ENCODE measurements at places on chromosomes 1 and 21.

DNA sequence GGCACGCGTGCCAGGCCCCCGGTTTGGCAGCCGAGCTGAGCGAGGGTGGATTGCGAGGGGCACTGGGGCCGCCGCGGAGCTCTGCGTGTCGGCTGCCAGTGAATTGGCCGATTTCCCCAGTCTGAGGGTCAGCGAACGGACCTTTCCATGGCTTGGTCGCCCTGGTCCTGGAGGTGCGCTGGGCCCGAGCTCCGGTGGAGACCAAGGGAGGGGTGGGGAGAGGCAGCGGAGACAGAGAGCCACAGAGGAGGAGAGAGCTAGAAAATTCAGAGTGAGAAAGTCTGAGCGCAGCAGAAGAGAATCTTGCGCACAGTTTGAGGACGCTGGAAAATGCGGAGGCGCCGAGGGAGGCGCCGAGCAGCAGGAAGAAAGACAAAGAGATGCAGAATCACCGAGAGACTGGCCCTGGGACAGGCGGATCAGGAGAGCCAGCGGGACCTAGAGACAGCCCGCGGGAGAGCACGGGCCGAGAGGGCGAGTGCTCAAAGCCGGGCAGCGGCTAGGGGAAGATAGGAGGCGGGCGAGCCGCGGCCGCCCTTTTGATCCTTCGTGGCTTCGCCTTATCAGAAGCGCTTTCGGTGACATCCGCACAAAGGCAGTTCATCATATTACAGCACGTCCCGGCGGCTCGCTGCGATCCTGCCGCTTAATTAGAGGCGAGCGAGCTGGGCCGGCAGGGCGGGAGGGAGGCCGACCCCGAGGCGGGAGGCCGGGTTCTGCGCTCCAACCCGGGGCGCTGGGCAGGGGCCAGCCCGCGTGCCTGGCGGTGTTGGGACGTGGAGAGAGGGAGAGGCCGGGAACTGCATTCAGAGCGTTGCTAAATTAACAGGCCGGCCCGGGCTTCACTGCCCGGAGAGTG lies 12.7 kb downstream of the PAX7 start:
- H3K27me3 ChIP-seq, result peaks cover 94% of the 10 kb centered on the region
- H3K4me1 ChIP-seq, result peaks cover 18% of the 10 kb centered on the region
- peaks cover 7% of the 10 kb centered on the region for H3K36me3 ChIP-seq
- no peak for DNase-seq

- peaks cover 2% of the 10 kb centered on the region for H3K36me3 ChIP-seq
- no peak for DNase-seq
- no peaks in the 10 kb centered on the region for H3K4me1 ChIP-seq
- no peak overlapping the region for H3K27ac ChIP-seq
- no peaks in the 10 kb centered on the region for H3K27me3 ChIP-seq
- no peak overlapping the region for H3K4me3 ChIP-seq
These were observed 475.7 kb downstream of the USP25 start for GRCh38 chr21:16205527-16205926.

GRCh38 chr1:159030877-159031447 lies 21.3 kb downstream of the IFI16 start:
- peak overlapping the region; percentile 71 for H3K27ac ChIP-seq
- H3K4me1 ChIP-seq, result peaks cover 88% of the 10 kb centered on the region
- no peak for DNase-seq
- H3K36me3 ChIP-seq, result peaks cover 80% of the 10 kb centered on the region

GRCh38 chr1:19164274-19165015 lies 45.6 kb downstream of the UBR4 start:
- H3K4me1 ChIP-seq, result no peaks in the 10 kb centered on the region
- no peak overlapping the region for H3K27ac ChIP-seq
- no peaks in the 10 kb centered on the region for H3K27me3 ChIP-seq
- peaks cover 89% of the 10 kb centered on the region for H3K36me3 ChIP-seq
- DNase-seq, result no peak

- no peaks in the 10 kb centered on the region for H3K27me3 ChIP-seq
- peaks cover 9% of the 10 kb centered on the region for H3K36me3 ChIP-seq
- H3K4me3 ChIP-seq, result no peak overlapping the region
- DNase-seq, result no peak
- no peak overlapping the region for H3K27ac ChIP-seq
- peaks cover 48% of the 10 kb centered on the region for H3K4me1 ChIP-seq
These were observed 81.2 kb downstream of the KCNN3 start for GRCh38 chr1:154788886-154789285.

DNA sequence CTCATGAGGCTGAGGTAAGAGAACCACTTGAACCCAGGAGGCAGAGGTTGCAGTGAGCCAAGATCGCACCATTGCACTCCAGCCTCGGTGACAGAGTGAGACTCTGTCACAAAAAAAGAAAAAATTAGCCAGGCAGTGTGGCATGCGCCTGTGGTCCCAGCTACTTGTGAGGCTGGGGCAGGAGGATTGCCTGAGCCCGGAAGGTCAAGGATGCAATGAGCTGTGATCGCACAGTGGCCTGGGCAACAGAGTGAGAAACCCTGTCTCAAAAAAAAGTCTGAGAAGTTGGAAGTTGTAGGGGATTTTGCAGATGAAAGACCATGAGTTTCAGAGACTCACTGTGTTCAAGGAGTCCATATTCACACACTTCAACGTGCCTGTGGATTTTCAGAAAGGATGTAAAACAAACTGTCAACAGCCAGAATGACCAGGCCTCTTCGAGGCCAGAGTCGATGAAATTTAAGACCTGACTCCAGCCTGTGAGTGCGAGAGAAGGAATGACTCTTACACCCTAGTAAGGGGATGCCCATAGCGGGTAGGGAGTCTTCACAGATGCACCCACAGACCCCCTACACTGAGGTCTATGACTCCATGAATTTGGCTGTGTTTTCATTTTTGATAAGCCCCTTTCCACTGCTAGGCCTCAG lies 2.2 kb downstream of the S100A13 start:
- no peak for DNase-seq
- no peak overlapping the region for H3K4me3 ChIP-seq
- no peaks in the 10 kb centered on the region for H3K4me1 ChIP-seq

DNA sequence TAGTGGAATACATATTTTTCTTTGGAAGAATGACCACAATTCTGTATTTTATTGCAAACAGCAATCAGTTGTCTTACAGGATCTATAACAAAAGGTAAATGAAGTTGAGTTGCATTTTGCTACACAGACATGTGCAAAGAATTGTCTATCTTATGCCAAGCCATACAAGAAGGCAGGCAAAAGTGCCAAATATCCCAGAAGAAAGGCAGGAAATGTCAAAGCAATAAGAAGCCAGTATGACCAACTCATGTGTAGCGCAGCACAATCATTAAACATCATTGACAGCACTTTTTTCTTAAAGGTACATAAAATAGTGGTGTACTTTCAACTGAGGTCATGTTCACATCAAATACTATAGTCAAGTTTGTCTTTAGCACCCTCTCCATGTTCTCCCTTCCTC lies 42.7 kb downstream of the NIBAN1 start:
- H3K27me3 ChIP-seq, result no peaks in the 10 kb centered on the region
- H3K4me1 ChIP-seq, result peaks cover 39% of the 10 kb centered on the region
- peaks cover 9% of the 10 kb centered on the region for H3K36me3 ChIP-seq

- no peaks in the 10 kb centered on the region for H3K4me1 ChIP-seq
- no peak overlapping the region for H3K4me3 ChIP-seq
- DNase-seq, result no peak
- no peaks in the 10 kb centered on the region for H3K36me3 ChIP-seq
These were observed 666.2 kb downstream of the ADGRL2 start for GRCh38 chr1:82466891-82467290.

DNA sequence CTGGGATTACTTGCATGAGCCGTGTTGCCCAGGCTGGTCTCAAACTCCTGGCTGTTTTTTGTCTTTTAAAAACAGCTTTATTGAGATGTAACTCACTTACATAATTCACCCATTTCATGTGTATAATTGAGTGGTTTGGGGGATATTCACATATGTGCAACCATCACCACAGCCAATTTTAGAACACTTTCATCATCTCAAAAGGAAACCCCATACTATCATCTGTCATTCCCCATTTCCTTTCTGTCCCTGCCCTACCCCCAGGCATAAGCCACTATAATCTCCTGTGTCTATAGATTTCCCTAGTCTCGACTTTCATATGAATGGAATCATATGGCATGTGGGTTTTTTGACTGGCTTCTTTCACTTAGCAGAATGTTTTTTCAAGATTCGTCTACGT lies 43.3 kb downstream of the GPR137B start:
- no peak for DNase-seq
- peaks cover 18% of the 10 kb centered on the region for H3K4me1 ChIP-seq
- no peak overlapping the region for H3K4me3 ChIP-seq
- H3K27me3 ChIP-seq, result no peaks in the 10 kb centered on the region
- no peak overlapping the region for H3K27ac ChIP-seq

GRCh38 chr1:41313661-41314131 lies 47.5 kb upstream of the FOXO6 start:
- no peak overlapping the region for H3K27ac ChIP-seq
- DNase-seq, result no peak
- H3K36me3 ChIP-seq, result no peaks in the 10 kb centered on the region
- H3K27me3 ChIP-seq, result no peaks in the 10 kb centered on the region

- no peak overlapping the region for H3K27ac ChIP-seq
- DNase-seq, result no peak
- H3K27me3 ChIP-seq, result peaks cover 7% of the 10 kb centered on the region
These were observed 1.2 kb upstream of the EXTL1 start for GRCh38 chr1:26020330-26020768.

DNA sequence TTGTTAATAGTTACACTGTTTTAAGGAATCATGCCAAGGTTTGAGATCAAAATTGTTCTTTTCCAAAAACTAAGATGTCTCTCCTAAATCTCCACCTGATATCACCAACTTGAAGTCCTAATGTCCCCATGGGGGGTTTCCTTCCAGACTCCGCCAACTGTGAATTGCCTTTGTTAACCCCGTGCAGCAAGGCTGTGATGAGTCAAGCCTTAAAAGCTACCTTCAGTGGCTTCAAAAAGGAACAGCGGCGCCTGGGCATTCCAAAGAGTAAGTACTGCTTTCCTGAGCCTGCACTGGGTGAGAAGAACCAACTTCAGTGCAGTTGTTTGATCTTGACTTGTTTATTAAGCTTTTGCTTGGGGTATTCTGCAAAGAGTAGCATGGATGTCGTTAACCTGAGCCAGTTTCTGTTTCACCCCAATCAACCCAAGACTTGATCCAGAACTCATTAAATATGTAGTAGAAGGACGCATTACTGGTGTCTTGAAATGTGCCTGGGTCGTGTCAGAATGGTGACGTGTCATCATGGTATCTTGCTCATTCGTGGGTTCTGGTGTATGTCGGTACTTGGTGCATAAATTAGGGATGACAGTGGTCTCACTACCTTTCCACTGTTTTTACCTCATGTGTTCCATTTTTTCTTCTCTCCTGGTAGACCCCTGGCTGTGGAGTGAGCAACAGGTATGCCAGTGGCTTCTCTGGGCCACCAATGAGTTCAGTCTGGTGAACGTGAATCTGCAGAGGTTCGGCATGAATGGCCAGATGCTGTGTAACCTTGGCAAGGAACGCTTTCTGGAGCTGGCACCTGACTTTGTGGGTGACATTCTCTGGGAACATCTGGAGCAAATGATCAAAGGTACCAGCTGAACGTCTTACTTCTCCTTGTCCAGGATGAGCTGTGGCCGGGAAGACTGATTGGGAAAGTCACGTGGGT lies 8.7 kb downstream of the ETS2 start:
- no peak overlapping the region for H3K4me3 ChIP-seq
- no peak for DNase-seq
- no peak overlapping the region for H3K27ac ChIP-seq
- peaks cover 50% of the 10 kb centered on the region for H3K36me3 ChIP-seq

GRCh38 chr1:211632808-211633523 lies 42.5 kb downstream of the NEK2 start:
- no peak overlapping the region for H3K4me3 ChIP-seq
- no peak for DNase-seq
- no peaks in the 10 kb centered on the region for H3K27me3 ChIP-seq
- no peak overlapping the region for H3K27ac ChIP-seq
- H3K36me3 ChIP-seq, result no peaks in the 10 kb centered on the region

DNA sequence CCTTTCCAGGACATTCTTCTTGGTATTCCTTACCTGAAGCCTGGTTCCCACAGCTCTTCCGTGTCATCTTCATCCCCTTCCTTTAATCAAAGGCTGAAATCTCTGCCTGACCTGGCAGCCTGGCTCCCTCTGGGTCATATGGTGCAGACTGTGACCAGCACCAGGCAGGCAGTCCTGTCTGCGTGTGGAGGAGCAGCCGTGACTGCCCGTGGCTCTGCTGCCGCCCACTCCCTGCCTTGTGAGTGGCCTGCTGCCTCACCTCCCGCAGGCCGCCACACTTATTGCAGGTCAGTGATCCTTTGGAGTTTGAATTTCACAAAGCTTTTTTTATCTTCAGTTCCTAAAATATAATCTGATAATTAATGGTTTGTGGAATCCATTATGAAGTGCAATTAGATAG lies 36.2 kb upstream of the EPHA8 start:
- H3K27me3 ChIP-seq, result no peaks in the 10 kb centered on the region
- no peak for DNase-seq
- H3K4me3 ChIP-seq, result no peak overlapping the region
- no peak overlapping the region for H3K27ac ChIP-seq
- H3K4me1 ChIP-seq, result no peaks in the 10 kb centered on the region

- no peak for DNase-seq
- H3K27me3 ChIP-seq, result peaks cover 72% of the 10 kb centered on the region
- no peak overlapping the region for H3K4me3 ChIP-seq
- H3K36me3 ChIP-seq, result no peaks in the 10 kb centered on the region
- no peak overlapping the region for H3K27ac ChIP-seq
- H3K4me1 ChIP-seq, result peaks cover 5% of the 10 kb centered on the region
These were observed 2.9 kb upstream of the SHCBP1L start for GRCh38 chr1:182955596-182956588.

DNA sequence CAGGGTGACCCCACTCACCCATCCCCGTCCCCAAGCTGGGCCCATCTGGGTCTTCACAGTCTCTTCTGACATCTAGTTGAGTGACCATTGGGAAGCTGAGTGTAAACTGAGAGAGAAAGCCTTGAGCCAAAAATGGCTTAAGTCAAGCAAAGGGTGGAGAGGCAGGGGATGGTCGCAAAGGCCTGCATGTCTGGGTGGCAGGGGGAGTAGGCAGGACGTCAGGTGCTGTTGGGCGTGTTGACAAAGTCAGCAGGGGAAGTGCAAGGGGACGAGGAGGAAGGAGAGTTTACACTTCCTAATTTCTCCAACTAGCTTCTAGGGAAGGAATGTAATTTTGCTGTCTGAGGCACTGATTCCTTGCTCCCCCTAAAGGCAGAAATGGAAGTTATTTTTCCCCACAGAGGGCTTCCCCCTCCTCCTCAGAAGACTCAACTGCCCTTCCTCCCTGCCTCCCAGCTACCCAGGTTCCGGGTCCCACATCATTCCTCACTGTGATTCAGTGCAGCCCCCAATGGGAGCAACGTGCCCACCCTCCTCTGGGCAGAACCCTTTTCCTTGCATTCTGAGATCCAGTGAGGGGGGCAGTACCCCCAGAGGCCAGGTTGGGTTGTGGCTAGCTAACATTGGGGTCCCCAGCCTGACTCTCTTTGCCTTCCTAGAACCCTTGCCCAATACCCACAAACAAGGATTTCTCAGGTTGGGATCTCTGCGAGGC lies 1.2 kb upstream of the ADORA1 start:
- H3K4me3 ChIP-seq, result no peak overlapping the region
- H3K4me1 ChIP-seq, result peaks cover 14% of the 10 kb centered on the region
- DNase-seq, result no peak
- H3K27ac ChIP-seq, result no peak overlapping the region
- peaks cover 91% of the 10 kb centered on the region for H3K27me3 ChIP-seq

- DNase-seq, result no peak
- H3K27me3 ChIP-seq, result peaks cover 61% of the 10 kb centered on the region
These were observed 164.4 kb downstream of the DYRK1A start for GRCh38 chr21:37530901-37531351.

- H3K36me3 ChIP-seq, result no peaks in the 10 kb centered on the region
- H3K27ac ChIP-seq, result peak overlapping the region; percentile 66
- H3K27me3 ChIP-seq, result no peaks in the 10 kb centered on the region
- peaks cover 23% of the 10 kb centered on the region for H3K4me1 ChIP-seq
- DNase-seq, result no peak
- peak overlapping the region; percentile 9 for H3K4me3 ChIP-seq
These were observed 10.1 kb upstream of the PARP1 start for GRCh38 chr1:226417830-226418546.

All from central memory CD8-positive, alpha-beta T cell (primary cell).